ENCODE measurements at places on chromosomes 12 and 14. TPM values are rescaled to one million over a fixed set of nuclear protein-coding genes. Genes with fewer than 3 reads are reported as not detected.

Gene PLEKHH1
- total RNA-seq = 49.1 TPM

Gene ASB2
- total RNA-seq = 4.3 TPM

Gene FLRT2
- total RNA-seq = 134 TPM

Gene EFS
- total RNA-seq = 10.3 TPM

Gene TAPBPL
- 29.8 TPM for total RNA-seq

Gene IKBIP
- 7.7 TPM for total RNA-seq

Gene L3HYPDH
- 63.2 TPM for total RNA-seq

Gene EIF5
- 308 TPM for total RNA-seq

DNA sequence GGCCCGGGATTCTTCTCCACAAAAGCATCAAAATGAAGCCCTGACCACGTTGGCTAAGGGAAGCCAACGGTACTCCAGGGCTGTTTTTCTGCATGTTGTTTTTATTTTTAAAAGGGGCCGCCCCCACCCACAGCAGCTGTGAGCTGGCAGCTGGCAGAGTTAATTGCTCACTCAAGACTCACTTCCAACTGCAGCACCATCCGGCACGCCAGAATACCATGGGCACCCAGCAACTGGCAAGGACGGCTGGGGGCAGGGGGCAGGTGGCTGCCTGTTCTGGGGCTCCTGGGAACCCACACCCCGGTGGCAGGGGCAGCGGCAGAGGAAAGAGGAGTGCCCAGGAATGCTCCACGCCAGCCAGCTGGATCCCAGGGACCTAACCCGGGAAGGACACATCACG is 44.3 kb downstream of the NCOR2 start:
- H3K36me3 ChIP-seq = no peaks in the 10 kb centered on the region
- no peak for DNase-seq
- no peak overlapping the region for H3K4me3 ChIP-seq

DNA sequence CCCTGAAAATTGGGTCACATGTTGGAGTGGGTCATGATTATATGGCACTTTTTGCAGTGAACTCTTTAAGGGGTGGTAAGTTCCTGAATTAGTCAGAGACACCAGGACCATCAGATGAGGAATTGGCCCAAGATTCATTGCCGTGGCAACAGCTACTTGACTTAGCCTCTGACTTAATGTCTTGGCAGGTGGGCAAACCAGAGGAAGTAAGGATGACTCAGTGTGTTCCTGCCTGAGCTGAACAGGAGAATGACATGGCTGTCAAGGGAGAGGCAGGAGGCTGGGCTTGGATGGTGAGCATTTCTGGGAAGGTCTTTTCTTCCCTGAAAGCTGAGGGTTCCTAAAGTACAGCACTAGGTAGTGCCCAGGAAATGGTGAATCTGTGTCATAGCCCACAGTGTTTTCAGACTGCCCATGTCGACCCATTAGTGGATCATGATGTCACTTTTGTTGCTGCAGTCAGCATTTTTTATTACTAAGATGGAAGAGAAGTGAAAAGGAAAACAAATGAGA is 170.1 kb upstream of the PWP1 start:
- H3K4me3 ChIP-seq = no peak overlapping the region
- no peak for DNase-seq
- H3K36me3 ChIP-seq = no peaks in the 10 kb centered on the region

- no peaks in the 10 kb centered on the region for H3K36me3 ChIP-seq
- H3K4me1 ChIP-seq = peaks cover 5% of the 10 kb centered on the region
- DNase-seq = peak; percentile 85
These were observed 222.7 kb downstream of the MSRB3 start for GRCh38 chr12:65501093-65501621.

DNA sequence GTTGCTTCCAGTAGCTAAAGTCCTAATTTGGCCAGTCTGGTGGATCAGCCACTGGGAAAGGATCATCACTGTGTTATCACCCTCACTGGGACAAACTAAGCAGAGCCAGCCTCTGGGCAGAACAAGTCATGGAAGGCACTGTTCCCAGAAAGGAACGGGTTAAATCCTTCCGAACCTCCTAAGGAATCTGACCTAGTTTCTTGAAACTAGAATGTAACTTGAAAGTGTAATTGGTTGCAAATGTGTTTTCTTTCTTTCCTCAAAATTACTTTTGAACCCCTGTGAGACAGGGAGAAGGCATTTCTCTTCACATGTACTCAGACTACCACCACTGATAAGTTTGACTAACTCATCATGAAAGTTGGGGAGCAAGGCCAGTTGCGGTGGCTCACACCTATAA is 18.7 kb upstream of the KICS2 start:
- H3K4me3 ChIP-seq = no peak overlapping the region
- H3K27me3 ChIP-seq = no peaks in the 10 kb centered on the region
- H3K36me3 ChIP-seq = no peaks in the 10 kb centered on the region
- H3K27ac ChIP-seq = no peak overlapping the region
- no peak for DNase-seq

GRCh38 chr14:73719791-73720190 is 5.6 kb upstream of the PNMA1 start:
- H3K36me3 ChIP-seq = no peaks in the 10 kb centered on the region
- H3K27me3 ChIP-seq = no peaks in the 10 kb centered on the region
- no peak overlapping the region for H3K4me3 ChIP-seq
- H3K4me1 ChIP-seq = peaks cover 30% of the 10 kb centered on the region

DNA sequence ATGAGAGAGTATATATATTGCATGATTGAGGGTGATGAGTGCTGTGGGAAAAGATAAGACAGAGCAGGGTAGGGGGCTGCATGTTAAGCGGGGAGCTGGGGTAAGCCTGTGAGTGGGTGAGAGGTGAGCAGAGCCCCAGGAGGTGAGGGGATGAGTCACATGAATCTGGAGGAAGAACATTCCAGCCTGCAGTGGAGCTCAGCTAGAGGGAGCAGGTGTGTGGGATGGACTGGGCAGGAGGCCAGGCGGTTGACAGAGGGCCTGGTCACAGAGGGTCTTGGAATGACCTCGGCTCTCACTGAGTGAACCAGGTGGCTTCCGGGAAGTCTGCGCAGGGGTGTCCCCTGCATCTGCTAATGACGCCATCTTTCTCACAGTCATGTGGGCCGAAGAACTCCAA is 44.4 kb downstream of the GIT2 start:
- peaks cover 11% of the 10 kb centered on the region for H3K4me1 ChIP-seq
- no peak for DNase-seq
- no peaks in the 10 kb centered on the region for H3K27me3 ChIP-seq

GRCh38 chr12:30063435-30063945 is 279.7 kb upstream of the TMTC1 start:
- H3K27me3 ChIP-seq = no peaks in the 10 kb centered on the region
- H3K27ac ChIP-seq = no peak overlapping the region
- no peak overlapping the region for H3K4me3 ChIP-seq
- H3K4me1 ChIP-seq = no peaks in the 10 kb centered on the region
- no peaks in the 10 kb centered on the region for H3K36me3 ChIP-seq
- no peak for DNase-seq

- H3K4me1 ChIP-seq = peaks cover 16% of the 10 kb centered on the region
- H3K27me3 ChIP-seq = no peaks in the 10 kb centered on the region
- no peak for DNase-seq
- no peaks in the 10 kb centered on the region for H3K36me3 ChIP-seq
- no peak overlapping the region for H3K27ac ChIP-seq
- no peak overlapping the region for H3K4me3 ChIP-seq
These were observed 84.4 kb downstream of the NINJ2 start for GRCh38 chr12:578748-579419.

- H3K27ac ChIP-seq = peak overlapping the region; percentile 77
- no peaks in the 10 kb centered on the region for H3K27me3 ChIP-seq
- no peak for DNase-seq
- H3K4me1 ChIP-seq = peaks cover 39% of the 10 kb centered on the region
These were observed 450 bp downstream of the PRKAB1 start for GRCh38 chr12:119668324-119668841.

DNA sequence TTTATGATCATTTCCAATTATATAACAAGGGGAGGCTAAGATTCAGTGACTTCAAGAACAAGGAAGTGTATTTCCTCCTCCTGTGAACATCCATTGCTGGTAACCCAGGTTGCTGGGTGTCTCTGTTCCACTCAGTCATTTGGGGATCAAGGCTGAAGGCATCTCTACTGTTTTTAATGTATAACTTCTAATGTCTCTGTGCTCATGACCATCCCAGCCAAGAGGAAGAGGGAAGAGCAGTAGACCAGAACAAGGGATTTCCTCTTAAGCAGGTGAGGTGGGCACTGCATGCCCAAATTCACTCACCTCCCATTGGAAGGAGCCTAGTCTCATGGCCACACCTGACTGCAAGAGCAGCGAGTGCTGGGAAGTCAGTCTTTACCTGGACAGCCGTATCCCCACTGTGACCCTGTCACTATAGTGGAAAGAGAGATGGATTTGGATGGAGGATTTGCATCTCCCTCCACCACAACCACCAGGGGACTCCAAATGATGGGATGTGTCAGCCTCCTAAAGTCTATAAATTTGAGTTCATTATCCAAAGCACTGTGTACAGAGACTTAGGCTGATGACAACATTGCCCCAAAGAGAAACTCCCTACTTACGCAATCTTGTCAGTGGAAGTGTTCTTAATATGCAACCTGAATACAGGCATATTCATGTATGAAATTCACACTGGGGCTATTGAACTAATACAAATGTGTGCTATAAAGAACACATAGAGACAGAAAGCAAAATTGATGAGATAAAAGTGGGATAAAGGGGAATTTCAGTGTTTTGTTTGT is 368.7 kb downstream of the TMEM132D start:
- DNase-seq = no peak
- H3K27me3 ChIP-seq = no peaks in the 10 kb centered on the region
- H3K4me3 ChIP-seq = no peak overlapping the region
- no peak overlapping the region for H3K27ac ChIP-seq
- no peaks in the 10 kb centered on the region for H3K36me3 ChIP-seq
- H3K4me1 ChIP-seq = no peaks in the 10 kb centered on the region

- H3K4me3 ChIP-seq = no peak overlapping the region
These were observed 81.7 kb upstream of the CCDC91 start for GRCh38 chr12:28108599-28108998.

Measured in testis (tissue), 5 donors.